ENCODE measurements at places on chromosomes 7 and 10.
A peak's percentile ranks its signal among the peaks of the same experiment; 100 is the strongest.

- DNase-seq, result no peak
Measured at GRCh38 chr7:39720586-39720985, 97.2 kb downstream of the RALA start.

- DNase-seq, result peak; percentile 10
Measured at GRCh38 chr10:13271552-13272163, 28.2 kb downstream of the PHYH start.

GRCh38 chr10:6894405-6894804, 314.3 kb upstream of the PRKCQ start:
- DNase-seq, result no peak

GRCh38 chr7:92415225-92415624, 32.1 kb upstream of the GATAD1 start:
- peak; percentile 16 for DNase-seq

GRCh38 chr7:127786184-127786583, 134.2 kb downstream of the SND1 start:
- DNase-seq, result no peak

DNA sequence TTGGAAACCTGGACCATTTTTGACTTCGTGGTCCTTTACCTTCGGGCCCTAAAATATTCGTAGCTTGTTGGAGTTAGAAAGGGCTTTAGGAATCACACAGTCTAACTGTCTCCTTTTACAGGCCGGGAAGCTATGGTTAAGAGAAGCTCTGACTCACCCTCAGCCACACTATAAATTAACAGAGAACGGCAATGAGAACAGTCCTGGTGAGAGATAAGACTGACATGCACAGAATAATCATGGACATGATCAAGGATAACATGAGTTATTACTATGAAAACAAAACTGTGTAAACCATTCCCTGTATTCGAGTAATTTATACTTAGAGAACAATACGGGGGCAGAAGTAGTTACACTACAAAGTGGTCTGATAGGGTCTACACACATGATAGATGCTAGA, 162.5 kb upstream of the MALRD1 start:
- DNase-seq, result no peak

GRCh38 chr10:61099756-61100155, 155.8 kb upstream of the RHOBTB1 start:
- DNase-seq, result no peak

DNA sequence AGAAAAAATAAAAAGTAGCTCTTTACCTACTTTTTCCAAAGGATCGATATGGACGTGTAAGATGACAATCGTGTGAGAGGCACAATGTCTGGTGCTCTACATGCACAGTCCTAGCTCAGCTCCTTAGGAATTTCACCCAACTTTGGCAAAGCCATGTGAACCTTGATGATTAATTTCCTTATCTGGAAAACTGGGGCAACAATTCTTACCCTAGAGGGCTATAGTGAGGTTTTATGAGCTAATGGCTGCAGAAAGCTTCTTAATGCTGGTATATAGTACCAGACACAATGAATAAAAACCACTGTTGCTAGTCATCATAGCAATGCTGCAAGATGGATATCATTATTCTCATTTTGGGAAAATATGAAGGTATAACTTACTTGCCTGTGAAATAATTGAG, 202.7 kb downstream of the PARD3 start:
- DNase-seq, result no peak

DNA sequence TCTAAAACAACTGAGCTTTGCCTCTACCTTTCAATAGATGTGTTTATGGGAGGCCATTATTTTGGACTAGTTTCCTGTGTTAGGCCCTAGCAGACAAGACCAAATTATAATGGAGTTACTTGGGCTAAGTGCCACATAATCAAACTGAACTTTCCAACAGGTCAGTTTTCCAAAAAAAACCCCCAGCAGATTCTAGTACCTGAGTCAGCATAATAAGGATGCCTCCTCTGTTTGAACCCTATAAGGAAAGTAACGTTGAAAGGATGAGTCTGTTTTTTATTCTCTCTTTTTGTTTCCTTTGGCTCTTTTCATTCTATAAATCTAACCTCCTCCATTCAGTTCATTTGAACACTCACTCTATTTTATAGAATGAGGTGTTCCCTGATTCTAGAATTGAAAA, 148.1 kb upstream of the FAM3C start:
- no peak for DNase-seq

- no peak for DNase-seq
Measured at GRCh38 chr7:75938921-75939320, 24.0 kb downstream of the POR start.

DNA sequence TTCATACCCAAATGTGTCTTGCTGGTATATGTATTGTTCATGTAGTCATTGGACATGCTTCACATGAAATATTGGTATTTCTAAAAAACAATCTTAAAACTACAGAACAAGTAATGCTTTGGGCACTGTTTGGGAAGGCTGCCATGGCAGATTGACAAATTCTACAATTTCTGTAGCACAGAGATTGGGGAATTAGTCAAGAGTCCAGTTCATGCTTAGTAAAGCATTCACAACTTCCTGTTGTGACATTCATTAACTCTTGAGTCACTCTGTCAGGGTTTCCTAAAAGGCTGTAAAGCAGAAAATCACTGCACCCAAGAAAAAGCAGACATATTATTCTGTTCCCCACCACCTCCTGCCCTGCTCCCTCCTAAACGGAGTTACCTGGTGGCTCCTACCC, 398.9 kb downstream of the PHTF2 start:
- no peak for DNase-seq

- DNase-seq, result no peak
Measured at GRCh38 chr10:88234297-88234696, 348.8 kb downstream of the RNLS start.

DNA sequence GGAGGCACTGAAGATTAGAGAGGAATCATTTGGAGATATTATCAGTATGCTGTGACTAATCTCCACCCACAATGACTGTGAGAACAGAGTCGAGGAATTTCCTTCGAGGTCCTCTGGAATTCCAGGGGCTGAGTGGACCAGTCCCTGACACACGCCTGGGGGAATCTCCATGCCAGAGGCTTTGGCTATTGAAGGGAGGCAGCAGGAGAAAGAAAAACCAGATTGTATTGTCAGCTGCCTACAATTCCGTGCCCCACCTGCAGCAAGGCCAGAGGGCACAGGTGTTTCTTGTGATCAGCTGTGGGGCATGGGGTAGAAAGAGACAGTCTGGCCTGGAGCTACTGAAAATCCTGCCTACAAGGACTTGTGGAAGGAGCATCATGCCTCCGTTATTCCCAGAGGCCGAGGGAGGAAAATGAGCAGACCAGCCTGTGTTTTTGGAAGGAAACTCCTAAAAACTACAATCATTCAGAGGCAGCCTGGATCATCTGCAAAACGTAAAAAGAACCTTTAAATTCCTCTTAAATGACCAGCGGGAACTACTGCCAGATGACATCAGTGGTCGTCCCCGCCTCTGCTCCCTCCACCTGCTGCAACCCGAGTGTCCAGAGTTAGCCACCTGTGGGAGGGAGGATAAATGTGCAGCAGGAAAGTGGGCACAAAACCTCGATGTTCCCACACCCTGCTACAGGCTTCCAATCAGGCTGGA, 25.4 kb upstream of the ANK3 start:
- no peak for DNase-seq

DNA sequence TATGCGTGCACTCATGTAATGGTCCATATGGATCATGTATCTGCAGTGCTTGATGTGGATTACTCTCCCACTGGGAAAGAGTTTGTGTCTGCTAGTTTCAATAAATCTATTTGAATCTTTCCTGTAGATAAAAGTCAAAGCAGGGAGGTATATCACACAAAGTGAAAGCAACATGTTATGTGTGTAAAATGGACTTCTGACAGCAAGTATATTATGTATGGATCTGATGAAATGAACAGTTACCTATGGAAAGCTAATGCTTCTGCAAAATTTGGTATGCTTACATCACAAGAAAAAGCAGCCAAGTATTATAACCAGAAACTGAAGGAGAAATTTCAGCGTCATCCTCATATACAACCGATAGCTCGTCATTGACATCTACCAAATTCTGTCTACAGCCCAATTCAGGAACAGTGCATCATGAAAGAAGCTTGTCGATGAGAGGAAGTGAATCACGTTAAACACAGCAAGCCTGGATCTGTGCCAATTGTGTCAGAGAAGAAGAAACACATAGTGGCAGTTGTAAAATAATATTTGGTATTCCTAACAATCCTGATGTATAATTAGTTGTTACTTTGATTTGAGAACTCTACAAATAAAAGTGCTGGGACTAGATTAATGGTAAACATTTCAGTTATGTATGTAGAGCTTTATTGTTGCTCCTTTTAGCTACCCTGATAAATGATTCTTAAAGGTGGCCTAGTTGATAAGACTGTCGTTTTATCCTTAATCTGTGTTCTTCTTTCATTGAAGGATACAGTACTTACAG, 14.2 kb upstream of the SYPL1 start:
- DNase-seq, result peak; percentile 77
